CD4-positive, alpha-beta memory T cell (primary cell): ENCODE measurements at places on chromosomes 5 and 9. TPM values are rescaled to one million over a fixed set of nuclear protein-coding genes. Genes with fewer than 3 reads are reported as not detected.

The TXNDC8 gene
- total RNA-seq = not detected

The GABRB2 gene
- not detected for total RNA-seq

The ELAVL2 gene
- total RNA-seq = not detected

The HSD17B4 gene
- 79.1 TPM for total RNA-seq

The MAMDC2 gene
- total RNA-seq = not detected

The PAEP gene
- total RNA-seq = not detected

The SPARC gene
- total RNA-seq = 0.19 TPM

The MSH3 gene
- total RNA-seq = 17.1 TPM

The FOXD4L5 gene
- total RNA-seq = 0.30 TPM

GRCh38 chr9:21872696-21873095 lies 70.3 kb downstream of the MTAP start:
- H3K36me3 ChIP-seq = no peaks in the 10 kb centered on the region
- no peaks in the 10 kb centered on the region for H3K4me1 ChIP-seq
- no peak for DNase-seq
- no peak overlapping the region for H3K4me3 ChIP-seq
- H3K27me3 ChIP-seq = no peaks in the 10 kb centered on the region

- no peaks in the 10 kb centered on the region for H3K4me1 ChIP-seq
- DNase-seq = no peak
- no peaks in the 10 kb centered on the region for H3K27me3 ChIP-seq
Measured at GRCh38 chr5:59845730-59846129, 47.8 kb downstream of the PDE4D start.

GRCh38 chr9:76733096-76733495 lies 31.1 kb upstream of the PCA3 start:
- H3K4me3 ChIP-seq = no peak overlapping the region
- H3K36me3 ChIP-seq = no peaks in the 10 kb centered on the region
- DNase-seq = no peak
- no peaks in the 10 kb centered on the region for H3K4me1 ChIP-seq

- no peak within 1 kb of the TSS for H3K4me3 ChIP-seq
- peaks cover 7% of the 10 kb centered on the region for H3K27me3 ChIP-seq
- peaks cover 5% of the 10 kb centered on the region for H3K4me1 ChIP-seq
- H3K27ac ChIP-seq = no peak within 1 kb of the TSS
- no peak for DNase-seq
Measured at GRCh38 chr5:73625944-73626811, at the start of gene ARHGEF28. TSS of gene ARHGEF28 (plus strand) at chr5:73626196. CDS start at chr5:73684852, 58,656 bp downstream.

- DNase-seq = no peak
- no peaks in the 10 kb centered on the region for H3K36me3 ChIP-seq
- no peaks in the 10 kb centered on the region for H3K4me1 ChIP-seq
- H3K27me3 ChIP-seq = no peaks in the 10 kb centered on the region
- H3K27ac ChIP-seq = no peak overlapping the region
- H3K4me3 ChIP-seq = no peak overlapping the region
Measured at GRCh38 chr5:167280111-167280510, 1011.3 kb upstream of the WWC1 start.

GRCh38 chr9:110142868-110143481 lies 65.0 kb downstream of the C9orf152 start:
- no peak for DNase-seq
- no peaks in the 10 kb centered on the region for H3K27me3 ChIP-seq
- no peak overlapping the region for H3K27ac ChIP-seq
- H3K4me1 ChIP-seq = peaks cover 24% of the 10 kb centered on the region

DNA sequence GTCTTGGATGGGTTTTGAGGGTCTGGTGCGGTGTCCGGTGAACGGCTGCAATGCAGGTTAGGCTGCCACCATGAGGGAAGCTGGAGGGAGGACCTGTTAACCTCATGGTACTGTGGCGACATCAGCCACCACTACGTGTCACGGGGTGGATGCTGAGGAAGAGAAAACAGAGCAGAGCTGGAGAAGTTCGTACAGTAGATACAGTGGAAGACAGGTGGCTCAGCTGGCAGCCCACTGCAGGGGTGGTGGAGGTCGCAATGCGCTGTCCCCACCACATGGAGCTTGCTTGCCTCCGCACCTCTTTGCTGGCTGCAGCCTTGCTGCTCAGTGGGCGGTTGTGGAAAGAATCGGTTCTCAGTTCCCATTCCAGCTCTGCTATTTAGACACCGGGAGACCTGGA lies 2.8 kb downstream of the DCANP1 start:
- no peaks in the 10 kb centered on the region for H3K27me3 ChIP-seq
- DNase-seq = no peak
- H3K4me1 ChIP-seq = no peaks in the 10 kb centered on the region
- no peaks in the 10 kb centered on the region for H3K36me3 ChIP-seq
- H3K4me3 ChIP-seq = no peak overlapping the region

DNA sequence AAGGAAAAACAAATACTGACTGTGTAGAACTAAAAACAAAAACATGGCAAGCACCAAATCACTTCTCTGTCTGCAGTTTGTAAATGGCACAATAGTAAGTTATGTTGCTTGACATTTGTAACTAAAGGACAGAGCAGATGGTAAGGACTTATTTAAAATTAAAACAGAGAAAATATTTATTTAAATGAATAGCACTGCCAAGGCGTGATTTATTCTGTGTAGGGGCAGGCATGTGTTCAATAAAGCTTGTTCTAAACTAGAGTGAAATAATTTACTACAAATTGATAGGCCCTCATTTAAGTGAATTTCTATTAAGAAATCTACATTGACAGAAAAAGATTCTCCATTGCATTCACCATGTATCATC lies 231.5 kb downstream of the CYLC2 start:
- no peaks in the 10 kb centered on the region for H3K27me3 ChIP-seq
- no peaks in the 10 kb centered on the region for H3K36me3 ChIP-seq
- DNase-seq = no peak
- H3K4me3 ChIP-seq = no peak overlapping the region

GRCh38 chr5:31287985-31288384 lies 94.5 kb downstream of the CDH6 start:
- no peak overlapping the region for H3K27ac ChIP-seq
- no peaks in the 10 kb centered on the region for H3K36me3 ChIP-seq
- DNase-seq = no peak

DNA sequence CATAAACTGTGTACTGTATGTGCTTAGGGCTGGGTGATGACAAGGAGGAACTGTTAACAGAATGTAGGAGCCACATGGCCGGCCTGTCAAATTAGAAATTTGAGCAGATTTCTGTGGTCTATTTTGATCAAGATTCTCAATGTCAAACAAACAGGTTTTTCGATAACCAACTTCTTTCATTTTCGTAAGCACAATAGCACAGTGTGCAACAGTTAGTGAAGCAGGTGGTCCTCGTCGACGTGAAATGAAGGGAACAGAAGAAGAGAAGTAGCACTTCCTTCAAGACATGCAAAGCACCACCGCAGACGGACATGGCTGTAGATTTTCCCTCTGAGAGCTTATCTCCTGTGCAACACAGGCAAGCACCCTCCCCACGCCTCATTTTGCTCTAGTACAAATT lies 252.1 kb downstream of the CRB2 start:
- H3K4me1 ChIP-seq = no peaks in the 10 kb centered on the region
- H3K4me3 ChIP-seq = no peak overlapping the region
- H3K36me3 ChIP-seq = no peaks in the 10 kb centered on the region
- H3K27me3 ChIP-seq = no peaks in the 10 kb centered on the region
- DNase-seq = no peak
- H3K27ac ChIP-seq = no peak overlapping the region

DNA sequence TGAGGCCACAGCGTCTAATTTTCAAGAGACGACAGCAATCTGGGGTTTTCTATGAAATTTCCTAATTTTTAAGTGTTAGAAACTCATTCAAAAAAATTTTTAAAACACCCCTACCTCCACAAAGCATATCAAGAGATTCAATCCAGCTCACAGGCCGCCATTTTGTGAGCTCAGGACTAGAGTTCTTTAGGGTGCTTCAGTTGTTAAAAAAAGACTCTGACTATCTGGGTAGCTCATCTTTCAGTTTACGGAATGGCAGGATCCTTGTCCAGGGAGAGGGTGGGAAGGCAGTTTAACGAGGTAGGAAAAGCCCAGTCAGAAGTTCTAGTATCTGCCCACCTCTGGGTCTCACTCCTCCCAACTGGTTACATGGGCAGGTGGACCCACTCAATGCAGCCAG lies 43.1 kb downstream of the CAMK2A start:
- no peak overlapping the region for H3K4me3 ChIP-seq
- no peak for DNase-seq
- H3K27ac ChIP-seq = no peak overlapping the region
- no peaks in the 10 kb centered on the region for H3K27me3 ChIP-seq
- H3K36me3 ChIP-seq = no peaks in the 10 kb centered on the region

- H3K4me3 ChIP-seq = no peak overlapping the region
- no peak overlapping the region for H3K27ac ChIP-seq
- no peaks in the 10 kb centered on the region for H3K36me3 ChIP-seq
- H3K27me3 ChIP-seq = no peaks in the 10 kb centered on the region
- no peaks in the 10 kb centered on the region for H3K4me1 ChIP-seq
Measured at GRCh38 chr9:113913426-113914195, 37.5 kb downstream of the ZNF618 start.
